ENCODE measurements at places on chromosomes 7 and 10.
A peak's percentile ranks its signal among the peaks of the same experiment; 100 is the strongest.

GRCh38 chr10:127563718-127564553 lies 14.8 kb downstream of the NPS start:
- no peak for DNase-seq

GRCh38 chr10:26534384-26534783 lies 96.2 kb downstream of the APBB1IP start:
- DNase-seq, result no peak

DNA sequence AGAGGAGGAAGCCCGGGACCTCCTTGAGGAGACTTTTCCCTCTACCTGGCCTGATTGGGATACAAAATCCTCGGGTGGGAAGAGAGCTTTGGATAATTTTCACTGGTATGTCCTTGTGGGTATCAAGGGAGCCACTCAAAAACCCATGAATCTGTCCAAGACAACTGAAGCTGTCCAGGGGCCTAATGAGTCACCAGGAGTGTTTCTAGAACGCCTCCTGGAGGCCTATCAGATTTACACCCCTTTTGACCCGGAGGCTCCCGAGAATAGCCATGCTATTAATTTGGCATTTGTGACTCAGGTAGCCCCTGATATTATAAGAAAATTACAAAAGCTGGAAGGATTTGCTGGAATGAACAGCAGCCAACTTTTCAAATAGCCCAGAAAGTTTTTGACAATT lies 38.6 kb downstream of the ZNF25 start:
- no peak for DNase-seq

GRCh38 chr10:119714484-119714816 lies 11.4 kb upstream of the INPP5F start:
- DNase-seq, result no peak

GRCh38 chr7:1664711-1665548 lies 5.1 kb upstream of the ELFN1 start:
- DNase-seq, result peak; percentile 30

DNA sequence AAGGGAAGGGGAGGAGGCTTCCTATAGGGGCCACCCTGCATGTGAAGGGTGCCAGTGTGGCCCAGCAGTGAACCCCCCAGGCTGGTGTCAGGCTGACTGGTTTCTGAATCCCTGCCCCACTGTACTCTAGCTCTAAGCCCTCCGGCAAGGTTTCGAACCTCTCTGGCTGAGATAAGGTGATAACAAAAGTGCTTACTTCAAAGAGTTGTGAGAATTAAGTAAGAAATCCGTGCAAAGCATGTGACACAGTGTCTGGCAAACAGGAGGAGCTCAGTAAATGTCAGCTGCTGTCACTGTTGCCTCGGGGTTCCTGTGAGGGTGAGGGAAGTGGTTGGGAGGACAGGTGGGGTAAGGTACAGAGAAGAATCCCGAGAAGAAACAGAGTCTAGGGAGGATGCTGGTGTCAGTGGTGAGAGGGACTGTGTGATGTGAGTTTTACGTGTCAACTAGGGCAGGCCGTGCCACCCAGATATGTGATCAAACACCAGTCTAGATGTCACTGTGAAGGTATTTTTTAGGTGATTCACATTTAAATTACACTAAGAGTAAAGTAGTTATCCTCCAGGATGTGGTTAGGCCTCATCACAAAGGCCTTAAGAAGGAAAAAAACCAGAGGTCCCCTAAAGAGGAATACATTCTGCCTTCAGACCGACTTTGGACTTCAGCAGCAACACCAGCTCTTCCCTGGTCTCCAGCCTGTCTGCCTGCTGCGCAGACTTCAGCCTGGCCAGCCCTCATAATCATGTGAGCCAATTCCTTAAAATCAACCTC lies 64.4 kb downstream of the BPGM start:
- peak; percentile 50 for DNase-seq

DNA sequence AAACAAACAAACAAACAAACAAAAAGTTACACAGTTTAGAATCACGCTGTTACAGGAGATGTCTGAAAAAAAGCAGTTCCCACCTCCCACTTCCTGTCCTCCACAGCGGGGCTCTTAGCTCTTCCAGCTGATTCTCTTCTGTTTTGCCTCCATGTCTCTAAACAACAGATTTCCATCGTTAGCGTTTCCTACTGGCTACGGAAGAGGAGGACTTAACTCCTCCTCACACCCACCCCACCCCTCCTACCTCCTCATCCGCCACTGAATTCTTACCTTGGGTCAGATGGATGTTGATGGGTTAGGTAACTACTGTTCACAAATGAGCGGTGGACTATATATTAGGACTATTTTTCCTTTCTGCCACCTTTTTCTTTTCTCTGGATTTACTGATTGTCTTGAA lies 36.8 kb upstream of the NUB1 start:
- DNase-seq, result no peak

DNA sequence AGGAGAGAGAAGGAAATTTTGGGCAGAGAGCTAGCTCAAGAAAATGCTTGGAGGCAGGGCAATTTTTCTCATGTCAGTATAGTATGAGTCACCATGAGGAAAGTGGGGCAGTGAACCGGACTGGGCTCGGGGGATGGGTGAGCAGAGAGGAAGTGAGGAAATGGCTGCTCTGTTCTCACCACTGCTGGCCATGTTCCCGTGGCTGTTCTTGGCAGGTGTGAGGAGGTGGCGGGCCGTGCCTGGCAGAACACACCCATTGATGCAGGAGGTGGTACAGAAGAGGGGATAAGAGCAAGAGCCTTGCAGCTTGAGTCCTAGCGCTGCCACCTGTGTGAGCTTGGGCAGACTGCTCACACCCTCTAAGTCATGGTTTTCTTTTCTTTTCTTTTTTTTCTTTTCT lies 304.4 kb upstream of the LYZL1 start:
- no peak for DNase-seq

DNA sequence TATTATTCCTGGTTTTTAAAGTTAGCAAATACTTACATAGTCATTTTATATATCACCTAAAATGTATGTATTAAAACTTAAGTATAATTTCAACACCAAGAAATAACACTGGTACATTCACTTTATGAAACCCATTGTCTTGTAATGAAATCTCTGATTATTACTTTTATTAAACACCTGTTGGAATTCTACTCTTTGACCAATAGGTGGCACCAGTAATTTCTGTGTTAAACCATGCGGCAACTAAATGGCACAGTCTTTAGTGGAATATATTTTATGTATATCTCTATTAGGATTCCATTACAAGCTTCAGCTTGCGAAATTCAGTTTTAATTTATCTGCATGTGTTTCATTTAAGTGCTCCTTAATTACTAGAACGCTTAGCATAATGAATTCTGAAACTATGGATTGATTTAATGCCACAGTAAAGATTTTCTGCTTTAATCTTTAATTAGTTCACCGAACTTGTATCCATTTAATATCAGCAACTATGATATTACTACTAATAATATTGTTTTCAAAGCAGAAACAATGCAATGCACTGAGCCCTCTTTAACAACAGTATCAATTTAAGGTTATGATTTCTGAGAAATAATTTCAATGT lies 181.3 kb downstream of the MAGI2 start:
- no peak for DNase-seq

GRCh38 chr7:74042746-74043522 lies 15.0 kb downstream of the ELN start:
- DNase-seq, result no peak

DNA sequence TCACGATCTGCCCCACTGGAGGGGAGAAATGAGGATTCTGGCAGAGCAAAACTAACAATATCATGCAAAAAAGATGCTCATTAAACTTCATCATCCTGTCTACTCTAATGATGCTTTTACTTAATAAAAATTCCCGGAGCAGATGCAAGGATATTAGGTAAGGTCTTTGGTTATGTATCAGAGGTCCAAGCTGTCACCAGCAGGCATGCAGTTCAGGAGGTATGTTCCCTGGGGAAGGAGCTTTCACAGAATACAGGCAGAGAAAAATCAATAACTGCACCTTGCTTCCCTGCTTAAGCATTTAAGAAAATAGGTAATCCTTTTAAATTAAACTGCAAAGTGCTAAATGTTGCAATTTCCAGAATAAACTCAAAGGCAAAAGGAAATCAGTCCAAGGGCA lies 81.6 kb upstream of the C1QL3 start:
- no peak for DNase-seq

GRCh38 chr10:116278846-116279245 lies 5.8 kb upstream of the GFRA1 start:
- DNase-seq, result no peak

GRCh38 chr7:105206985-105207384 lies 181.7 kb downstream of the SRPK2 start:
- no peak for DNase-seq

GRCh38 chr7:96497567-96497966 lies 175.7 kb upstream of the SLC25A13 start:
- DNase-seq, result no peak

- no peak for DNase-seq
These were observed 21.5 kb downstream of the LAMB1 start for GRCh38 chr7:107981466-107981865.

DNA sequence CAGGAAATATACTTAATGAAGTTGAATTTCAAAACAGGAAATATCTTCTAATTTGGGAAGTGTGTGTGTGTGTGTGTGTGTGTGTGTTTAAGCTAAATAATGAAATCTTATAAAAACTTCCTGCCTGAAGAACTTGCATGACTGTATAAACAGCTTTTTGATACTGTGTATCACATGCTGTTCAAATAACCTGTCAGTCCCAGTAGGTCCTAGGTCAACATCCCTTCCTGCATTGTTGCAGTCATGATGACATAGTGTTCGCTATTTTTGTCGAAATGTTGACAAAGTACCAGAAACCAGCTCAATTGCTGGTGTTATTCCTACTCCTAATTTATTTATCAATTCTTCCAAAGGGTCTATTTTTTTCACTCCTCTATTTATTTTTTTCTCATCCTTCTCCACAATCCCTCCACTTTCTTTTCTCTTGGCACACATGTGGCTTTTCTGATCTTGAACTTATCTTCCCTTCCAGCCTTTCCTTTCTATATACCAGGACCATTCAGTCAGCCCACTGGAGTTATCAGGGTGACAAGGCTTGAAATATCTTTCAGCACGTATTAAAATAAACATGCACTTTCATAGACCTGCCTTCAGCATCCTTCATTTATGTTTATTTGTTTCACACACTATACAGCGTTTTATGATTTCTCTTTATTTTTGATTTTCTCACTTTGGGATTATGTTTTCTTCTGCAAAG lies 115.8 kb downstream of the PLXDC2 start:
- no peak for DNase-seq

DNA sequence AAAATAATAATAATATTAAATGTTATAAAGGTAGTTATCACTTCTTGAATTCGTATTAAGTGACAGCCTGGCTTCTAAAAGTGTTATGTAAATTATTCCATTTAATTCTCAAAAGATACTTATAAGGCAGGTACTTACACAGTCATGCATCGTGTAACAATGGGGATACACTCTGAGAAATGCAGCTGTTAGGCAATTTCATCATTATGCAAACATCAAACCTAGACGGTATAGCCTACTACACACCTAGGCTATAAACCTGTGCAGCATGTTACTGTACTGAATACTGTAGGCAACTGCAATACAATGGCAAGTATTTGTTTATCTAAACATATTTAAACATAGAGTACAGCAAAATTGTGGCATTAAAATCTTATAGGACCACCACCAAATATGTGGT lies 1.5 kb downstream of the IFIT1 start:
- DNase-seq, result no peak

DNA sequence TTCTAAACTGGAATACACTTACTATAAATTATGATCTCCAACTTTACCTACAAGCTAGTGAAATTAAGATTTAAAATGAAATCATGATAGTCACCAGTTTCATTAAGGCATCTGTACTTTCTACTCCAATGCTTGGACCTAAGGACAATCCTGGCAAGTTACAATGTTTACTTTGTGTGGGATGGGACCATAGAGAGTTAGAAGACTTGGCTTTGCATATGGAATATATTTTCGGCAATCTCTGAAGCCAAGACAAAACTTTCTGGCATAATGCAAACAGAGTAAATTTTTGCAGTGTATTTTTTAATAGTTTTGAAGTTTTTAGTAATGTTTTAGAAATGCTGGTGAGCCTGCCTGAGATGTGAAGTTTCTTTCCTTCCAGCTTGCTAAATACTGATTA lies 248.9 kb downstream of the ABCA13 start:
- no peak for DNase-seq

DNA sequence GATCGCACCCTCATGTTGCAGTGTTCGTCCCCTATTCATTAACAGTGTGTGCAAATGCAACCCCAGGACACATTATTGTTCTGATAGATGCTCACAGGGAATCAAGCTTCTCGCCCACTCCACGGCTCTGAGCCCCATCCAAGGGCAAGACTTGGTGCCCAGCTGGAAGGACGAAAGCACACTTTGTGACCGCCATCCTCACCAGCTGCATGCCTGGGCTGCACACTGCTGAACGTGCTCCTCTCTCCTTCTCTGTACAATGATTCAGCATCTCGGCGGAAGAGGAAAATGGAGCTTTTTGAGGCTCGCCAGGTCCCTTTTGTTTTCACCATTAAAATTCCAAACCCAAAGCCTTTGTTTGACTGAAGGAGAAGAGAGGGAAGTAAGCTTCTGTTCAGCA lies 41.9 kb downstream of the MKI67 start:
- DNase-seq, result no peak

DNA sequence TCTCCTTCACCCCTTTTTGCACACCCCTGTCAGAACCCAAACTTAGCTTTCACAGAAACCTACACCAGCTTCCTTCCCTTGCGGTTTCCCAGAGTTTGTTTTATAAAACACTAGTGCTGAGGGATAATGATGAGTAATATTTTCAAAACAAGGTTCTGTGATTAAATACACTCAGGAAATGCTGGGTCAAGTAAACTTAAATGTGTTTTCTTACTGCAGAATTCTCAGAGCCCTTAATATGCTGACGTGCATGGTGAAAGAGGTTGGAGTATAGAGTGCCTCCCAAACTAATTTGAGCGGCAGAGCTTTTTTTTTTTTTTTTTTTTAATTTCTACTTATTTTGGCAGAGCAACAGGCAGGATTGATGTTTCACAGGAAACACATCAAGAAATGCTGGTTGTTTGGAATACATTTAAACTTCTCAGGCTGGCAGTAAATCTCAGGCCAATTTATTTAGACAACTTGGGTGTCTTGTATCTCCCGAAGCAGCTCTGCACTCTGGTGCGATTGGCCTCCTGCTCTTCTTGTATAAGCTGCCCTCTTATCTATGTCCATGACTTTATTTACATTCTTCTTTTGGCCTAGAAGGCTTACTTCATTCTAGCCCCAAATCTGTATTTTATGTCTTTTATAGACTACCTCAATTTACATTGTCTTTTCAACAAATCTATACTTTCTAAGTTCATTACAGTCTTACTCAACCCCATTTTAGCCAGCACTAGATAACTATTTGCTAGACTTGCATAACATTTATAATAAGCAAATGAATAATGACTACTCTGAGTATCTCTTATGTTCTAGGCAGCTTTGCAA lies 165.4 kb downstream of the BMPER start:
- no peak for DNase-seq

GRCh38 chr10:22489467-22489866 lies 144.2 kb downstream of the SPAG6 start:
- DNase-seq, result no peak

GRCh38 chr10:4686644-4686996 lies 139.4 kb upstream of the AKR1E2 start:
- DNase-seq, result no peak

DNA sequence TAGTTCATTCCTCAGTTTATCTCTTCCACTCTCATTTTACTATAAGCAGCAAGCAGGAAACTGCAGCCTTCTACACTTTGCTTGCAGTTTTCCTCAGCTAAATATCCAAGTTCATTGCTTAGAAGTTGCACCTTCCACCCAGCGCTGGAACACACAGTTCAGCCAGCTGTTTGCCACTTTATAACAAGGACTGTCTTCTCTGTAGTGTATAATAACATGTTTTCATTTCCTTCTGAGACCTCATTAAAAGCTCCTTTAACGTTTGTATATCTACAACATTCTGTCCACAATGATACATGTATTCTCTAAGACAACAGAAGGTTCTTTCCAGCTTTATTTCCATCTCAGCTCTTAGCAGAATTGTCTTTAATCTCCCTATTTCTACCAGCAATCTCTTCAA lies 74.1 kb downstream of the GNAI1 start:
- no peak for DNase-seq

Data from central memory CD8-positive, alpha-beta T cell (primary cell).